ENCODE measurements at places on chromosomes 13 and 19. TPM values are rescaled to one million over a fixed set of nuclear protein-coding genes. Genes with fewer than 3 reads are reported as not detected.

DNA sequence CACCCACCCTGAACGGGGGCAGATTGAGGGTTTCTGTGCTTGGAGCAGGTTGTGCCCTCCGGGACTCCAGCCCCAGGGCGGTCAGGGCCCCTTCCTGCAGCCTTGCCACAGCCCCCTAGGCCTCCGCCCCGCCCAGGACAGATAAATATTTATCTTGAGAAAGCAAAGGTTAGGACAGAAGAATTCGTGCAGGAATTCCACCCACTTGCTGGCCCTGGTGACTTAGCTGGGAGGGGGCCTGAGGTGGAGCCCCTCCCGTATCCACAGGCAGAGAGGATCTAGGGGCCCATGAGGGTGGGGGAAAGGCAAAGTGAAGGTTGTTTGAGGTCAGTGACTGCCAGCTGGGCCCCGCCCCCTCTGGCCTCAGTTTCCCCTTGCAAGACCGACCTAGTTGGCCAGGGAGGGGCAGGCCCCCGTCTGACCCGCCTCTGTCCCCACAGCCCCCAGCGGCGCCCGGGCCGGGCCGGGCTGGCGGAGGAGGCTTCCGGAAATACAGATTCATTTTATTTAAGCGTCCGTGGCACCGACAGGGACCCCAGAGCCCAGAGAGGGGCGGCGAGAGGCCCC lies 5.2 kb downstream of the MIDN start:
- DNase-seq: peak; percentile 68

GRCh38 chr19:14371301-14371821 lies 9.9 kb upstream of the ADGRE5 start:
- no peak for DNase-seq

GRCh38 chr13:34114581-34114980 lies 296.6 kb downstream of the RFC3 start:
- no peak for DNase-seq

DNA sequence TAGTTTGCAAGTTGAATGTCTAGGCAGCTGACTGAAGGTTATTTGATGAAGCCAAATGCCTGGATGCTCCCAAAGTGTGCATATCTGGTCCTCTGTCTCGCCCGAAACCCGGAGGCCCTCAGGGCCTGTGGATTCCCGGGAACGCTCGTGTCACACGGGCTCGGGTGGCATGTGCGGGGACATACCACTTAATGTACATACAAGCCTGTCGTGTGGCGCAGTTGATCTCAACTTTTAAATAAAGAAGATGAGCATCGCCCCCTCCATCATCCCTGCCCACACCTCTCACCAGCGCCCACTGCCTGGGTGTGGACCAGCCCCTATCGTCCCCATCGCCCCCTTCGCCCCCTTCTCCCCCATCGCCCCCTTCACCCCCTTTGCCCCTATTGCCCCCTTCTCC lies 33.9 kb downstream of the ATP11A start:
- DNase-seq: no peak

- DNase-seq: no peak
Measured at GRCh38 chr13:98564204-98564603, 12.7 kb downstream of the STK24 start.

GRCh38 chr19:676339-677105 lies at the start of gene FSTL3:
TSS of gene FSTL3 (plus strand) at chr19:676392. CDS start at chr19:676424, 32 bp downstream.
- DNase-seq: no peak

GRCh38 chr13:81670048-81670447 lies 1329.1 kb upstream of the SPRY2 start:
- DNase-seq: no peak

Gene PRR19
- 4.7 TPM for total RNA-seq
